ENCODE measurements at places on chromosomes 2 and 18.
A peak's percentile ranks its signal among the peaks of the same experiment; 100 is the strongest.

DNA sequence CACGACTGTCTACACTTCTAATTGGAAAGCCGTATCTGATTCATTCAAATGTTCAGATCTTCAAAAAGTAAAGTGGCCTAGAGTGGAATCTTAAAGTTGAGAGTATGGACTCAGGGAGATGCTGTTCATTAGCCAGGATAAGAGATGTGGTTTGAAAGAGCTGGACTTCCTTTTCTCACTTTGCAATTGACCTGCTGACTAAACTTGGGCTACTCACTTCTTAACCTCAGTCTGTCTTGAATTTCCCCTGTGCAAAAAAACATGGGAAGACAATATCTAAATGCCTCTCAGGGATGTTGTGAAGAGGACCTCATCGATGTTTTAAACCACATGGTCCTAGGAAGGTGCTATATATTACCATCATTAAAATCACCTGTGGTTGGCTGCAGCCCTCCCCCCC lies 64.1 kb downstream of the BCL2 start:
- no peak for DNase-seq

DNA sequence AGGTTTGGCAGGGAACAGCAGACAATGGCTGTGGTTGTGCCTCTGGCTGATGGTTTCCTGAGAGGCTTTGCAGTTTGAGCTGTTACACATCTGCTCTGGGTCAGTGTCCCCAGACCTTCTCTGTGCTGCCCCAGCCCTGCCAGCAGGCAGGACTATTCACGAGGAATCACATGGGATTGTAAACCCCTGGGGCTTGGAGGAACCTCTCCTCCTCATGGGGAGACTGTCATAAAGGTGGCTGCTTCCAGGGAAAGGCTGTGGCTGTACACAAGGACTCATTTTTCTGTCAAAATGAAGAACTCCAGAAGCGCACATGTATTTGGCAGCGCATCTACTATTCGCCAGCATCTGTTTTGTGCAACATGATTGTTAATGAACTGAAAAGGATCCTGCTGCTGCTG lies 142.6 kb upstream of the CYP1B1 start:
- DNase-seq = no peak

DNA sequence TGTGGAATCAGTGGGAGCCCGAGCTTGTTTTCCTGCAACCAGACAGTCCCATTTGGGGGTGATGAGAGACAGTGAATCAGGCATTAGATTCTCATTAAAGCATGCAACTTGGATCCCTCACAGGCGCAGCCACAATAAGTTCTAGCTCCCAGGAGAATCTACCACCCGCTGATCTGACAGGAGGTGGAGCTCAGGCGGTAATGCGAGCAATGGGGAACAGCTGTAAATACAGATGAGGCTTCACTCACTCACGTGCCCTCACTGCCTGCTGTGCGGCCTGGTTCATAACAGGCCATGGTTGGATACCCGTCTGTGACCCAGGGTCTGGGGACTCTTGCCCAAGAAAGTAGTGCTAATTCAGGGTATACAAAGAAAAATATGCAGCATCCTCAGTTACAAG lies 144.8 kb upstream of the RGPD4 start:
- no peak for DNase-seq

DNA sequence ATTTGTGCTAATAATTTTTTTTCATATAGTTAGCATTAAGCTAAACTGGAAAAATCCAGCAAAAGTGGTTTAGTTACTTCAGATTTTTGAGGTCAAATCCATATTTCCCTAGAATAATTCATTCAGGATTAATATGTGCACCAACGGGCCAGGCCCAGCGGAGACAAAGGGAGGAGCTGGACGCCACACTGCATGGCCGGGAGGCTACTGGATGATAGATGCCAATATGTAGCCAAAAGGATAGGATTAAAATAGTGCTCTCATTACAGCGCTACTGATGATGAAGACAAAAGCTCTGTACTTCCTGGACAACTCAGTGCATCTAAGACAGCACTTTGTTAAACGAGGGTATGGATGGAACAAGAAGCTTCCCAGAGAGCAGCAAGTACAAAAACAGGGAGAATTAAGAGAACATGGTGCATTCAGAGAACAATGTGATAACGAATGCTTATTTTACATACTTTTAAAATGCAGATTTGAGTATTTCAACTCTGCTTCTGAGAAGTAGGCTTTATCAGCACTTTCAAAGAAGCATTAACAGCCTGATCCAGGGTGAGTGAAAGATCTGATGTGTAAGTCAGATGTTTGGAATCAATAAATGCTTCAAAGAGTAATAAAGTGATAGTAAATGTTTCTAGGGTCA lies 39.8 kb downstream of the PPP4R1 start:
- no peak for DNase-seq

DNA sequence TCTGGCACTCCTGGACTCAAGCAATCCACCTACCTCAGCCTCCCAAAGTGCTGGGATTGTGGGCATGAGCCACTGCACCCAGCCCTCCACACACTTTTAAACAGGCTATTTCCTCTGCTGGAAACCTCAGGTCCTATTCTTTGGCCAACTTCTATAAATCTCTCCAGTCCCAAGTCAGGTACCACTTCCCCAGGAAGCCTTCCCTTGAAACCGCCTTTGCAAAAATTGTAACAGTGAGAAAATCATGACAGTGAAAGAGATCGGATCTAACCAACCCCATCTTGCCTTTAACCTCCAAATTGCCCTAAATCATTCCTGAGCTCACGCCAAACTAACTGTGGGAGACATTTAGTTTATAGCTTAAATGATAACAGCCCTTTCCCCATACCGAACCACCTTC lies 67.3 kb upstream of the CABLES1 start:
- DNase-seq = no peak

DNA sequence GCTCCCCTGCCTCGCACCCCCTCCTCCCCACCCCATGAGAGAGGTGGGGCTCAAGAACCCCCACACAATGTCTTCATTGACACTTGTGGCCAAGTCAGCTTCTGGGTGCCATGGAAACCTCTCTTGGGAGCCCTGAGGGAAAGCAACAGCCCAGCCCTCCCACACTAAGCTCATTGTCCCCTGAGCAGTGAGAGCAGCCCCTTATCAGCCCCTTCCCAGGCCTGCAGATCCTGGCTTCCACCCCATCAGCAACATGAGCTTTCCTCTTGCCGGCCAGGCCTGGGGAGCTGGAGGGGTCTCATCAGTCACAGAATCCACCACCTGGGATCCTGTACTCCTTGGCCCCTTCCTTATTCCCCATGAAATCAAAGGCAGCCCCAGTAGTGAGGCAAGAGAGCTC lies 107.8 kb upstream of the ST3GAL5 start:
- DNase-seq = no peak

DNA sequence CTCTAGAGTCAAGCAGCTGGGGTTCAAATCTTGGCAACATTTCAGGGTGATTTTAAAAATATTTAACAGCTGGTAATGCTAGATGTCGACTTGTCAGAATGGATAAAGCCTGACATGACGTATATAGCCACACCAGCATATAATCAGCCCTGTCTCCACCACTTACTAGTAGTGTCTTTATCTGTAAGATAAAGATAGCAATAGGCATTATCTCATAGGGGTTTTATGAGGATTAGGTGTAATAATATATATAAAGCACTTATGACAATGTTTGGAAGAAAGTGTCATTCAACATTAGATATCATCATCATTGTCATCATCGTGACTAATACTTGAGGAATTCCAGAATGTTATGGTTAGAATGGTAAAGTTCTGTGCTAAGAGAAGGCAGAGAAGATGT lies 369.0 kb upstream of the CWC22 start:
- no peak for DNase-seq

GRCh38 chr2:28678944-28679343 lies 72.7 kb upstream of the PPP1CB start:
- peak; percentile 59 for DNase-seq

Measured in activated CD4-positive, alpha-beta T cell treated with anti-CD3 and anti-CD28 coated beads, Interleukin-2, amount 50 U/mL, for 16 hours (primary cell).